ENCODE measurements at places on chromosomes 1 and 21.

DNA sequence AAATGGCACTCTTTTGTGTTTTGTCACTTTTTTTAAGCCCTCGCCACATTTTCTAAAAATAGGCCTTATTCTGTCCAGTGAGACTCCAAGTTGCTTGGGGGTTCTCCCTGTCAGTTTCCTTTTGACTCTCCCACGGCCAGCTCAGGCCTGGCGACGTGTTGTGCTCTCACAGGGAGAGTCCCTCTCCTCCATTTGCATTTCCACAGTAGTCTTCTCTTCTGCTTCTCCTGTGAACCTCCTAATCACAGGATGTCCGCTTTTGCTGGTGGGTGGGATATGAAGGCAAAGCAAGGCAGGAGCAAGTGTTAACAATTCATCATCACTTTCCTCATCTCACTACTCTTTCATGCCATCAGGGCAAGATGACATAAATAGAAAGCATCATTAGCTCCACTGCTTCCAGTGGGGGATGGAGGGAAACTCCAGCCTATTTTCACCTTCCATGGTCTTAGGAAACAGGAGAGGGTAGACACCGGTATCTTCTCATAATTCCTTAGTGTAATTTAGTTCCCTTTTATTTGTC is 99.8 kb downstream of the INTS7 start:
- peak overlapping the region; percentile 50 for H3K27ac ChIP-seq
- no peak overlapping the region for H3K4me3 ChIP-seq
- H3K4me1 ChIP-seq, result peaks cover 26% of the 10 kb centered on the region
- H3K36me3 ChIP-seq, result peaks cover 1% of the 10 kb centered on the region
- DNase-seq, result no peak
- peaks cover 2% of the 10 kb centered on the region for H3K27me3 ChIP-seq

DNA sequence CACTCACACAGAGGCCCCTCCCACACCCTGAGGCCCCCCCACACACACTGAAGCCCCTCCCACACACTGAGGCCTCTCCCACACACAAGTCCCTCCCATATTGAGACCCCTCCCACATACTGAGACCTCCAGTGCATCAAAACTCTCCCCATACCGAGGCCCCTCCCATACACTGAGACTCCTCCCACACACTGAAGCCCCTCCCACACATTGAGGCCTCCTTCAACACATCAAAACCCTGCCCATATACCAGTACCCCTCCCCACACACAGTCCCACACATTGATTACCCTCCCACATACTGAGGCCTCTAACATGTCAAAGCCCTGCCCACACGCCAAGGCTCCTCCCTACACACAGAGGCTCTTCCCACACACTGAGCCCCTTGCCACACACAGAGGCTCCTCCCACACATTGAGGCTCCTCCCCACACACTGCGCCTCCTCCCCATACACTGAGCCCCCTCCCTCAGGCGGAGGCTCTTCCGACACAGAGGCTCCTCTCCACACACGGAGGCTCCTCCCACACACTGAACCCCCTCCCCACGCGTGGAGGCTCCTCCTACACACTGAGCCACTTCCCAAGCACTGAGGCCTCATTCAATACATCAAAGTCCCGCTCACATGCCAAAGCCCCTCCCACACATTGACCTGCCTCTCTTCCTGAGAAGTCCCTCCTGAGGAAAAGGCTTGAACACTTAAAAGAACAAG is 392.3 kb downstream of the CAMTA1 start:
- H3K4me1 ChIP-seq, result peaks cover 1% of the 10 kb centered on the region
- no peaks in the 10 kb centered on the region for H3K36me3 ChIP-seq
- H3K27ac ChIP-seq, result no peak overlapping the region
- no peak overlapping the region for H3K4me3 ChIP-seq

DNA sequence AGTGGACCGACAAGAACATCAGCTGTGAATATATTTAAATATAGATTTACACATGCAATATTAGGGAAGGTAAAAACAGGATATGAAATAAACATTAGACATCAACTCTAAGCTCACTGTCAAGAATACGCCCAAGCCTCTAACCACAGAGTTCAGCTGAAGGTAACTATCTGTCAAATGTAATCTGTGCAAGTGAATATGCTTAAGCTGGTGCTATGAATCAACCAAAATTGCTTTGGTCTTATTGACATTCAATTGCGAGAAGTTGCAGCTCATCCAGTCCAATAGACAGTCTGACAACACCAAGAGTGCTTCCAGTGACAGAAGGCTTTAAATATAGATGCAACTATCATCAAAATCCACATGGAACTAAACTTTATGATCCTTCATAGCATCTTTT is 32.3 kb downstream of the USH2A start:
- no peaks in the 10 kb centered on the region for H3K36me3 ChIP-seq
- H3K27ac ChIP-seq, result no peak overlapping the region
- H3K4me3 ChIP-seq, result no peak overlapping the region
- H3K27me3 ChIP-seq, result no peaks in the 10 kb centered on the region

DNA sequence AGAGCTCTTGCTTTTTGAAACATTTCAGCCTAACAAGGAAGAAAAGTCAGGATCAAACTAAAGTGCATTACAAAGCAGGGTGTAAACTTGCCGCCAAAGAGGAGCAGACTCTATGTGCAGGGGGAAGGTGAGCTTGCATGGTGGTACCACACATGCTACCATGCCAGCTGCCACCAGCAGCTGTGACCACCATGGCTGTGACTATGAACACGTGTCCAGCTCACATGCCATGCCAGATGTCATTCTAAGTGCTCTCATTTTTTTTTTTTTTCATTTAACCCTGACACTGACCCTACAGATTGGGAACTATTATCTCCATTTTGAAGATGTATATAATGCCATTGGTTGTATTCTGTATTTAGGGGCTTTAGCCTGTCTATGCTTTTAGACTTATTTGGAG is 79.0 kb downstream of the PCP4 start:
- no peak overlapping the region for H3K27ac ChIP-seq
- H3K4me3 ChIP-seq, result no peak overlapping the region
- H3K36me3 ChIP-seq, result no peaks in the 10 kb centered on the region

DNA sequence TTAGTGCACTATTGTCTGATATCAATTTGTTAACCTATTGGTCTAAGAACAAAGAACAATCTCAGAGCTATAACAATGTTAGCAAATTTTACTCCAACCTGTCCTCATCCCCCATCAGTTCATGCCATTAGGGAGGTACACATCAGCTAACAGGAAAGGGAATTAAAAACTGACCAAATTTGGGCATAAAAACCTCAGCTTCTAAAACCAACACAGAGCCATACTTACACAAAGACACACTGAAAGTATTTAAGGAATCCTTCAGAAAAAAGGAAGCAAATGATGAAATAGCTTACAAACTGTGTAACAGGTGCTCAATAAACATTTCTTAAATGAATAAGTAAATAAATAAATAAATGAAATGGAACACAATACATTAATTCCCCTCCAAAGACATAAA is 89.2 kb downstream of the TTLL7 start:
- no peaks in the 10 kb centered on the region for H3K4me1 ChIP-seq
- H3K36me3 ChIP-seq, result no peaks in the 10 kb centered on the region
- H3K27me3 ChIP-seq, result peaks cover 21% of the 10 kb centered on the region
- no peak overlapping the region for H3K4me3 ChIP-seq
- no peak overlapping the region for H3K27ac ChIP-seq

GRCh38 chr1:235073968-235074522 is 54.6 kb downstream of the TOMM20 start:
- no peak for DNase-seq
- peaks cover 23% of the 10 kb centered on the region for H3K4me1 ChIP-seq
- H3K4me3 ChIP-seq, result no peak overlapping the region
- no peaks in the 10 kb centered on the region for H3K27me3 ChIP-seq
- no peaks in the 10 kb centered on the region for H3K36me3 ChIP-seq

- no peaks in the 10 kb centered on the region for H3K27me3 ChIP-seq
- no peak overlapping the region for H3K4me3 ChIP-seq
- no peak overlapping the region for H3K27ac ChIP-seq
- no peak for DNase-seq
- H3K4me1 ChIP-seq, result no peaks in the 10 kb centered on the region
- peaks cover 2% of the 10 kb centered on the region for H3K36me3 ChIP-seq
Measured at GRCh38 chr1:62508187-62508758, 71.4 kb downstream of the USP1 start.

DNA sequence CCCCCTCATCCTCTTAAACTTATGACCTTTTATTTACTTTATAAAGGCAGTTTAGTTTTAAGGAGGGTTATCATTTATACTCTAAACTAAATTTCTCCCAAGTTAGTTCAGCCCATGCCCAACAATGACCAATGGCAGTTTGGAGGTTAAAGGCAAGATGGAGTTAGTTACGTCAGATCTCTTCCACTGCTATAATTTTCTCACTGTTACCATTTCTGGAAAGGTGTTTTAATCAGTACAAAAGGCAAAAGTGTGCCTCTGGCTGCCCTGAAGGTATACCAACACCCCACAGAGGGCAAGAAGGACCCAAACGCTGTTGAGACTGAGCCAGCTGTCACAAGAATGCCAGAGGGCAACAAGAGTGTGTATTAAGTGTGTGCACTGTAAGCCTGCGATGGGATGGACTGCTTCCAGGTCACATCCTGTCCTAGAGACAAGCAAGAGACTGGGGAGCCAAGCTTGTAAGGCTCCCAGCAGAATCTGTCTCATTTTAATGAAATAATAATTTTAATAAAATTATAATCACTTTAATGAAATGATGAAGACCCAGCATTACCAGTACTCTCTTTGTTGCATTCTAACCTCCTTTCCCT is 32.5 kb upstream of the FAM89A start:
- H3K4me3 ChIP-seq, result no peak overlapping the region
- DNase-seq, result no peak
- H3K4me1 ChIP-seq, result no peaks in the 10 kb centered on the region
- peaks cover 7% of the 10 kb centered on the region for H3K27me3 ChIP-seq
- H3K27ac ChIP-seq, result no peak overlapping the region

GRCh38 chr1:153525088-153525728 is 10.6 kb downstream of the S100A6 start:
- no peaks in the 10 kb centered on the region for H3K36me3 ChIP-seq
- peak; percentile 15 for DNase-seq
- no peak overlapping the region for H3K27ac ChIP-seq
- no peak overlapping the region for H3K4me3 ChIP-seq
- peaks cover 11% of the 10 kb centered on the region for H3K4me1 ChIP-seq
- H3K27me3 ChIP-seq, result no peaks in the 10 kb centered on the region

GRCh38 chr21:28975397-28975796 is 17.3 kb downstream of the LTN1 start:
- no peak overlapping the region for H3K4me3 ChIP-seq
- H3K27ac ChIP-seq, result no peak overlapping the region
- DNase-seq, result no peak
- peaks cover 36% of the 10 kb centered on the region for H3K36me3 ChIP-seq
- H3K4me1 ChIP-seq, result peaks cover 9% of the 10 kb centered on the region

DNA sequence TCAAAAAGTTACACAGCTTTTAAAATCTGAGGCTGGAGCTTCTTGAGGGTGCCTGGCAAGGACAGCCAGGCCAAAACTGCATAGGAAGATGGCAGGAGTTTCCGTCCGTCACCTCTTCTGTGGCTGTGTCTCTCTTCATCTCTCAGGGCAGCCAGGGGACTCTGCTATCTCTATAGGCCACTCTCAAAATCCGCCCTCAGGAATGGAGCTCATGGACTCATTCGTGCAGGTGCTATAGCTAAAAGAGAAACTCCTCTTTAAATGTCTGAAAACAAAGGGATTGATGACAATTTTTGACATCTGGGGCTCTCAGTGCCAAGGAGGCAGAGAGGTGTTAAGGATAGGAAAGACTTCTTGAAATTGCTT is 27.2 kb downstream of the OVAAL start:
- DNase-seq, result no peak
- H3K36me3 ChIP-seq, result peaks cover 6% of the 10 kb centered on the region
- H3K4me3 ChIP-seq, result peak overlapping the region; percentile 75
- no peaks in the 10 kb centered on the region for H3K27me3 ChIP-seq
- peaks cover 20% of the 10 kb centered on the region for H3K4me1 ChIP-seq

All from activated naive CD8-positive, alpha-beta T cell treated with anti-CD3 and anti-CD28 coated beads, Interleukin-2, amount 10 ng/mL, durations not matched to agents 7 days and 5 days (primary cell).